ENCODE measurements at places on chromosomes 1 and 21.

DNA sequence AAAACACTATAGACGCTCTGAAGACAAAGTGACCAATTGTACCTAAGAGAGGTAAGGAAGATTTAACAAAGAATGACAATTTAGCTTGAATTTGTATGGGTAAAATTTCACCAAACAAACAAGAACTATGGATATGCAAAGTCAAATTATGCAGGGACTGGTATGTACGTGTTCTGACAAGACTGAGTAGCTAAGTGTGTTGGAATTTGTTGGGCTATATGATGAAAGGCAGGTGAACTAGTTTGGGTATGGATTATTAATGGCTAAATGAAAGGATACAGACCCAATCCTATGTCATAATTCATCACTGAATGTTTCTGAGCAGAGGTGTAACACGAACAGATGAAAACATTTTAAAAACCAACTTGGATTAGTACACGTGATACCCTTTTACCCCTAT, 7.6 kb downstream of the DNTTIP2 start:
- DNase-seq = no peak

DNA sequence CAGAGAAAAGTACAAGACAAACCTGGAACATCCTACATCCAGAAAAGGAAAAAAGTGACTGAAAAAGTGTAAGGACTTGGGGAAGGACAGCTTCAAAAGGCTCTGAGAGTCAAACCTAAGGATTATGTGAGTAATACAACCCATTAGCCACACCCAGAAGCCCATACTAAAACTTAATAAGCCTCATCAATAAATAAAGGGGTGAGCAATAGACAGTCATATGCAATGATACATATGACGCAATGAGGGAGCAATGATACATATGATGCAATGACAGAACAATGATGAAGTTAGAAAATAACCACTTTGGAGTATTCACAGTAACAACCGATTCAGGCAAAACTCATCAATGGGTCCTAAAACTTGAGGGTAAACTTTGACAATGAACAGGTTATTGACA, 50.1 kb downstream of the BRWD1 start:
- DNase-seq = no peak

- DNase-seq = no peak
Measured at GRCh38 chr21:28636752-28637691, 355.7 kb downstream of the LTN1 start.

DNA sequence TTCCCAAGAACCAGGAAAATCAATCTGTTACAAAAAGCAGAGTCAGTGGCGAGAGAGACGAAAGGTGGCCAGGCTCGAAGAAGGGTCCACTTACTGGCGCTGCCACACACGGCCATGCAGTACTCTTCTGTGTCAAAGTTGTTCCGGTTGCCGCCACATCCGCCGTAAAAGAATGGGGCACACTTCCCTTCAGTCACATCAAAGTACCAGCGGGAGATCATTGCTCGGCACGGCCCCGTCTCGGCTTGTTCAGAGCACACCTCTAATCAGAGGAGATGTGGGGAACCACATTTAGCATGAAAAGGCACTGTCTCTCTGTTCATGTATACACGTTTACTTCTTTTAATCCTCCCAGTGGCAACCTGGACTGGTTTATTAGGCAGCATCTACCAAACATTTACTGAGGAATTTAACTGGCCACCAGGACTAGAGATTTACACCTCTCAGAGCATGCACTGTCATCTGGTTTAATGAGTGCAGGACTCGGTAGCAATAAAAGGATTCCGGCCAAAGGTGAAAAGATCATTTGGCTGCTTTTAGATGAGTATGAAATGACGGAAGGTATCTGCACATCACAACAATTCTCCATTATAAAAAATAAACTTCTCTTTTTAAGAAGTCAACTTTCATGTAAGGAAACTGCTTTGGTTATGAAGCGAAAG, 170.5 kb downstream of the APP start:
- DNase-seq = no peak

- DNase-seq = peak; percentile 76
Measured at GRCh38 chr1:21324368-21325141, 34.3 kb upstream of the ECE1 start.

- no peak for DNase-seq
Measured at GRCh38 chr1:54364995-54365394, 41.2 kb downstream of the SSBP3 start.

- no peak for DNase-seq
Measured at GRCh38 chr1:157124855-157125254, 13.3 kb downstream of the ETV3 start.

All from SK-N-SH (cell line).